ENCODE measurements at places on chromosomes 7 and 10.

DNA sequence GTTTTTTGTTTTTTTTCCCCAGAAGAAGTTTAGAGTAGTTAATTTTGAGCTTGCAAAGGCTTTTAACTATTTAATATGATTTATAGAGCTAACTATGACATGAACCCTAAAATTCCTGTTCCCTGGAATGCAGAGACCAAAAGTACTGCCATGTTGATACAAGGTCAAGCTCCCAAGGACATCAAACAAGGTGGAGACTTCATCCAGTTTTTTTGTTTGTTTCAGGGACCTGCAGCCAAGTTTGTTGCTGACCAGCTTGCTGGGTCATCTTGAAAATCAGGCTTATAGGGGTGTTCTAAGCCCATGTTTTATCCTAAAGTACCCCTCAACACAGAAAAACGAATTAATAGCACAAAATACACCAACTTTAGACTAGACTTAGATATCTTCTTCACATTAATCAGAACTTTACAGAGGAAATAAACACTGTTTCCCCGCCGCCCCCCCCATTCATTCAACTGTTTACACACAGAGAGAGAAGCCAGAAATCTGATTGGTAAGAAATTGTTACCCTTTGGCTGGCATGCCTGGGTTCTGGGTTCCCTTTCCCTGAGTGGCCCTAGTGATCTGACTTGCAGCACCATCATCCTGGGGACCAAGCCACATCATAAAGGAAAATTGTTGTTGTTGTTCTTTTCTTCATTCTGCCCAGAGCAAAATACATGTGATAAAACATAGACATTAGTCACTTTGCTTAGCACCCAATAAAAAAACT lies 860.5 kb downstream of the CCSER2 start:
- DNase-seq, result no peak

GRCh38 chr10:28681291-28681763 lies 4.0 kb downstream of the BAMBI start:
- no peak for DNase-seq

- no peak for DNase-seq
Measured at GRCh38 chr10:90205340-90205739, 503.9 kb downstream of the KIF20B start.

- DNase-seq, result no peak
Measured at GRCh38 chr10:35007858-35008301, 82.3 kb downstream of the CUL2 start.

GRCh38 chr7:46449743-46450142 lies 528.7 kb upstream of the IGFBP3 start:
- no peak for DNase-seq

- DNase-seq, result no peak
Measured at GRCh38 chr10:62025901-62026879, 124.7 kb downstream of the ARID5B start.

GRCh38 chr10:3287572-3288445 lies 115.2 kb upstream of the PITRM1 start:
- no peak for DNase-seq

GRCh38 chr7:29322023-29322712 lies 127.6 kb downstream of the CHN2 start:
- no peak for DNase-seq

DNA sequence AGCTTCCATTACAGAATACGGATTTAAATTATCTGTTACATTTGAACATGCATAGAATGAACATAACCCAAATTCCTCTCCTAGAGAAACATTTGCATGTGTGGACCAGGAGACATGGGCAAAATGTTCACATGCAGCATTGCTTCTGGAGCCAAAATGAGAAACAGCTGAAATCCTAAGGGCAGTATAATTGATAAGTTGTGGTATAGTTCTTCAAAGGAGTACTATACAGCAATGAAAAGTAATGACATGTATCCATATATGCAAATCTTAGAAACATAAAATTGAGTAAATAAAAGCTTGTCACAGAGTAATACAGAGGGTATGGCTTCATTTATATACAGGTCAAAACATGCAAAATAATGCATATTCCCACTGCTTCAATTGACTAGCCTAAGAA lies 77.1 kb downstream of the RAB11FIP2 start:
- DNase-seq, result no peak

- no peak for DNase-seq
Measured at GRCh38 chr7:117489016-117489415, 9.2 kb downstream of the CFTR start.

DNA sequence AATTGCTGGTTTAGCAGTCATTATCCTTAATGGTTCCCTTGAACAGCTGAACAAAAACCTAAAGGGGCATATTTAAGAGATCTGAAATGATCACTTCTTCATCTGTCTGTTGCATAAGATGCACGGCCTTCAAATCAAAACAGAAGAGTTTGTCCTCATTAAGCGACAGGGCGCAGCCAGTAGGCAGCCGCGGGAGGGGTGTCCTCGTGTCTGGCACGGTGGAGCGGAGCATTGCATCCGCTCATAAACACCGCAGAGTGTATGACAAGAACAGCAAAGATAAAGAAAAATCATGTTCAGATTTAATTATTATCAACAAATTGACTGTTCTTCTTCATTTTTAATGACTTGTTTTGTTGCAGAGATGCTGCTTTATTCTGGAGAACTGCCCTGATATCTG lies 255.6 kb upstream of the ADARB2 start:
- no peak for DNase-seq

- no peak for DNase-seq
Measured at GRCh38 chr10:108787932-108788331, 1135.4 kb downstream of the XPNPEP1 start.

DNA sequence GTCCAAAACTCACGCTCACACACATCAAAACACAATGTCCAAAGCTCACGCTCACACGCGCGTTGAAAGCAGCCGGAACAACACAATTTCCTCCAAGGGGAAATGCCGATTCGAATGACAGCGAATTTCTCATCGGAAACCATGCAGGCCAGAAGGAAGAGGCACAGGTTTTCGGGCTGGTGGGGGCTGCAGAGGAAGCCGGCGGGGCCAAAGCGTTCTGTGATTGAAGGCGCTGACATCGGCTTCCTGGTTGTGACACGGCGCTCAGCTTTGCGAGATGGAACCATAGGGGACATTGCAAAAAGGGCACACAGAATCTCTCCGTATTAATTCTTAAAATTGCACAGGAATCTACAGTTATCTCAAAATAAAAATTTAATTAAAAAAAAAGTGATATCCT lies 61.3 kb downstream of the FOXL3 start:
- DNase-seq, result peak; percentile 46

GRCh38 chr7:33503014-33503413 lies 373.6 kb downstream of the BBS9 start:
- no peak for DNase-seq

GRCh38 chr7:22629056-22629455 lies 97.9 kb upstream of the IL6 start:
- DNase-seq, result no peak

- no peak for DNase-seq
Measured at GRCh38 chr10:103605359-103606096, 112.0 kb downstream of the NEURL1 start.

GRCh38 chr7:39733881-39734632 lies 110.7 kb downstream of the RALA start:
- DNase-seq, result no peak

DNA sequence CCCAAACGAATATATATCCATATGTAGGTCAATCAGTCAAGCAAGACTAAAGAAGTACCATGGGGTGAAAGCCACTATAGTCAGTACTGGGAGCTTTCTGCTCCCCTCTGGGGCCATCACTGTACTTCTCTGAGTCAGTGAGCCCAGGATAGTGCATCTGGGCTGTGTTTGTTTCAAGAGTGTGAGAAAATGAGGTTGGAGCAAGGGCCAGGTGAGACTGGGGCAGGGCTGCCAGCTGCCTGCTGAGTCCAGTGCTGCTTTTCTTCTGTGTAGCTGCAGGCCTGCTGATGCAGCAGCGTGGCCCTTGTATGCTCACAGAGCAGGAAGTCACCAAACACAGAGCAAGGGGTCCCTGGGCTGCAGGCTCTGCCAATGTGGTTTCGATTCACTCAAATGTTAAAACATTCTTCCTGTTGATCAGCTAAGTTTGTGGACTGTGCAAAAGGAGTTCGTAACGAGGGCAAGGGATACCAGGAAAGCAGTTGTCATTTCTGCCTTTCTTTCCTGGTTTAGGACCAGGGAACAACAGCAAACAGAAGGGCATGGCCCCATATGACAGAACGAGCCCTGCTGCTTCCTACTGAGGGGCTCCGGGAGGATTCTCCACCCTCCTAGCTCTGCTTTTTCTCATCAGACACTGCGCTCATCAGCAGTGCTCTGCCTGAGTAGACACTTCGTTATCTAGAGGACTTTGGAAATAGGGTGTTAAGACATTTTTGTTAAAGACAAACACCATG lies 65.4 kb upstream of the TNS3 start:
- DNase-seq, result no peak

GRCh38 chr7:15586266-15586665 lies 24.5 kb upstream of the AGMO start:
- no peak for DNase-seq

- DNase-seq, result no peak
Measured at GRCh38 chr7:112147793-112148361, 58.3 kb downstream of the DOCK4 start.

DNA sequence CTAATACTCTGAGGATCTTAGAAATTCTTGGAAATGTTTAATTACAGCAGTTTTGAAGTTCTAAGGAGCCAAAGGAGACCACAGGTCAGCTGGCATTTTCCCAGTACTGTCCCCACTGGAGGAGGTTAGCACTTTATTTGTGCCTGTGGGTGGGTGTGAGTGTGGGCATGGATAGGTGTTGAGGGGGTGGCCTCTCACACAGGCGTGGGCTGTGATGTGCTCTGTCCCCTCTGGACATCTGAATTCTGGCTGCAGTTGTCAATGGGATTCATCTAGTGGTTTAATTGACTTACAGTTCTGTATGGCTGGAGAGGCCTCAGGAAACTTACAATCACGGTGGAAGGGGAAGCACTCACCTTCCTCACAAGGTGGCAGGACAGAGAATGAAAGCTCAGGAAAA lies 135.4 kb upstream of the NAMPT start:
- no peak for DNase-seq

- no peak for DNase-seq
Measured at GRCh38 chr10:103763374-103764202, 91.8 kb downstream of the SH3PXD2A start.

DNA sequence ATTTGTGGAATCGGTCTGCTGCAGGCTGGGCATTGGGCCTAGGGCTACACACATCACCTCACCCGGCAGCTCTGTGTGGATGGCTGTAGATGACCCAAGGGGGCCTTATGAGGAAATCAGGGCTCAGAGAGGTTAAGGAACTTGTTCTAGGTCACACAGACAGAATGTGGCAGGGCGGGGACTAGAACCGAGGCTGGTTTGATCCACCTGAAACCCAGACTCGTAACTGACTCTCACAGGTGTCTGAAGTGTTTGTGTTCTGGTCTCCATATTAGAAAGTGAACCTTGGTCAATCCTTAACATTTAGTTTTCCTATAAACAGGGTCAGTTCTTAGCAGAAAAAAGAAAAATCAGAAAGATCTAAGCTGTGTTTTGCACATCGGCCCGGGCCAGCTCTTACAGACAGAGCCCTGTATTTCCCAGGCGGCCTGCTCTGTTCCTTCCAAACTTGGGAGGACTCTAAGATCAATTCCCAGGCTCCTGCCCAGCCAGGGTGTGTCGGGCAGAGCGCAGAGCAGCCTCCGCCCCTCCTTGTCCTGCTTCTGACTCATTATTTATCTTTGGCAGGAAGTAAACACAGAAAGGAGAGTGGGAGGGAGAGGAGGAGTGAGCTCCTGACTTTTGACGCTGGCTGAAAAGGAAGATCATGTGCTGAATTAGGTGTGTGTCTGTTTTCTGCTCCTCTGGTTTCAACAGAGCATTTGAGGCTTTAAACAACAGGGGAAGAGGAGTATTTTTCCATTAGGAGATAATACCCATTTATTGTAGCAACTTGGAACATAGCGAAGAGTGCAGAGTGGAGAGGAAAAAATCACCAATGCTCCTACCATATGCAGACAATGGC lies 74.1 kb downstream of the TACC2 start:
- DNase-seq, result no peak

DNA sequence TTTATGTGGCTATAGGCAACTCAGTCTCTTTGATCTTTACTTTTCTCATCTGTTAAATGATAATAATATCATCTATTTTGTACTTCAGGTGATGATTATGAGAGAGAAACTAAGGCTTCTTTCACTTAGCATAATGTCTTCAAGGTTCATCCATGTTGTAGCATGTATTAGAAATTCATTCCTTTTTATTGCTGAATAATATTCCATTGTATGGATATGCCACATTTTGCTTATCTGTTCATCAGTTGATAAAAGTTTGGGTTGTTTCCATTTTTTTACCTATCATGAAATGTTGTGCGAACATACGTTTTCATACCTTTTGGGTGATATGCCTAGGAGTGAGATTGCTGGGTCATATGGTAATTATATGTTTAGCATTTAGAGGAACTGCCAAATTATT lies 7.2 kb upstream of the CDK13 start:
- no peak for DNase-seq
